Lung microvascular endothelial cell (primary cell): ENCODE measurements at places on chromosomes 4 and X. TPM values are rescaled to one million over a fixed set of nuclear protein-coding genes. Genes with fewer than 3 reads are reported as not detected.

Gene SSR4
- total RNA-seq: 178 and 209 TPM in 2 replicates

Gene SPARCL1
- 1.1 and 4.2 TPM in 2 replicates for total RNA-seq

- peak; percentile 59 for DNase-seq
These were observed 29.2 kb downstream of the HTT-AS start for GRCh38 chr4:3044870-3045819.

DNA sequence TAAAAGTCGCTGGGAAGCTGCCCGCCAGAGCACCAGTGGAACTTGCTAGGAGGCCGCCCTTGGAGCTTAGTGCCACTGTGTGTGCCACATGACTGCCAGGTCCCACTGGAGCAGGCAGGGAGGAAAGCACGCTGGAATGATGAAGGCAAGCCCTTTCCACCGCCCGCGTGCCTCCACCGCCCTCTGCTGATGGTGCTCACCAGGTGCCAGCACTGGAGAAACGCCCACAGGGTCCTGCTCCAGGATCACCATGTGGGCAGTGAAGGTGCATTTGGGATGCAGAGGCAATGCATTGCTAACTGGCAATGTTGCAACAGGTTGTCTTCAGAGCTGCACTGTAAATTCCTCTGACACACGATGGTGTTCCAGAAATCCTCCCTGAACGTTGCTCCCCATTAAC is 76.3 kb downstream of the SHROOM2 start:
- no peak for DNase-seq

- DNase-seq: peak; percentile 49
These were observed 83.8 kb upstream of the HHIP start for GRCh38 chr4:144562019-144562705.

DNA sequence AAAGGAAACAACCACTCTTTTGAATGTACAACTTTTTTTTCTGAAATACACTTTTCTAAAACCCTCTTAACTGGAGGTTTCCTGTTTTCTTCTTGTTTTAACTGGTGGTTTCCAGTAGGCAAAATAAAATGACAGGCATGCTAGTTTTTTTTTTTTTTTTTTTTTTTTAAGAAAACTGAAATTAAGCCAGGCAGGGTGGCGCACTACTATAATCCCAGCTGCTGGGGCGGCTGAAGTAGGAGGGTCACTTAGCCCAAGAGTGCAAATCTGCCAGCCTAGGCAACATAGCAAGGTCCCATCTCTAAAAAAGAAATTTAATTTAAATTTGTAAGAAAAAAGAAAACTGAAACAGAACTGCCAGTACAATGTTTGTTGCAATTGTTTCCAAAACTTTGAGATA is 44.0 kb downstream of the TMEM144 start:
- DNase-seq: no peak

DNA sequence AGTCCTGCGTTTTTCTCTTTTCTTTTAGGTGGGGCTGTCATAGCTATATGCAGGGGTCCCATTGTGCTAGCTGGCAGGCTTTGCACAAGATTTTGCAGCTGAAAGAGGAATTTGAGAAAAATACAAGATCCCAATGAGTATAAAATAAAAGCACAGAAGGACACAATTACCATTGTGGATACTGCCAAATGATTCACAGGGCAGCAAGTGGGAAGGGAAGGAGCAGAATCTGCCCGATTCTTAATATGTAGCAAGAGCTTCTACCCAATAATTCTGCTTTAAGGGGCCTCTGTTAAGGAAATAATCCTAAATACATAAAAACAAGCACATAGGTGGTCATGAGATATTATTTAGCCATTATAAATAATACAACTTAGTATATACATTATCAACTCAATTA is 25.9 kb upstream of the ING2 start:
- no peak for DNase-seq

Gene RHOXF2
- not detected in 2 replicates for total RNA-seq
